Smooth muscle cell of trachea (primary cell): ENCODE measurements at places on chromosomes 16 and 17. TPM values are rescaled to one million over a fixed set of nuclear protein-coding genes. Genes with fewer than 3 reads are reported as not detected.

Gene MRPL58
- total RNA-seq = 22.8 and 46.1 TPM in 2 replicates

Gene CHP2
- total RNA-seq = not detected in 2 replicates

Gene TLCD1
- total RNA-seq = 4.1 and 7.1 TPM in 2 replicates

Gene NPIPB6
- total RNA-seq = 1.3 and 6.1 TPM in 2 replicates

Gene TEX19
- not detected in 2 replicates for total RNA-seq

Gene FNDC8
- not detected in 2 replicates for total RNA-seq
